HS-27A (cell line): ENCODE measurements at places on chromosomes 7 and 10.

GRCh38 chr10:86664341-86665217 is 3.7 kb upstream of the LDB3 start:
- DNase-seq: no peak

DNA sequence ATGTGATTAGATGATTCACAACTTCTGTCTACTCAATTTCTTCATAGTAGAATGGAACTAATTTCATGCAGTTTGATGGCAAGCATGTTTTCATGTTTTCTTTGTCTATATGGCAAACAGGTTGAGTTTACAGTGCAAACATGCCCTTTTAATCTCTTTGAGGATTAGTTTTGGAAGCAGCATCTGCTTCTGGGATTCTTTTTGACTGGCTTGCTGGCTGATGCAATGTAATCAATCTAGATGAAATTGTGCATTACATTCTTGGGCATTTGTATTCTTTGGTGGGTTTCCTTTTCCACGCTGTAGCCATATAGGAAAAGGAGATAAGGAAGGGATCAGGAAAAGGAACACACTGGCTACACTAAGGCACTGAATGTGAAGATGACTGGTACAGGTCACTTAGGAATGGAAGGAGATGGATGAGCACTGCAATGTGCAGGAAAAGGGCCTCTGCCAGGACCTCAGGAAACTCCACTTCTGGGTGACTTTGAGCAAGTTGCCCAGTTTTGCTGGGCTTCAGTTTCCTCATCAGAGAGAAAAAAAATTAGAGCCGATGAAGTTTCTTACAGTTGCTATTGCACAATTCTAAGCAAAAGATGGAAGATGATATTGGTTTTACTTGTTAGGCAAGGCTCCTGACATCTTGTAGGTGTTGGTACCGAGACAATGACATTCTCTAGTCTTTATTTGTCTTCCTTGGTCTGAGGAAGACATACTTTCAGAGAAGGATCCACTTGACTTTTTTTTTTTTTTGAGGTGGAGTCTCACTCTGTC is 269.1 kb downstream of the SUGCT start:
- DNase-seq: no peak

DNA sequence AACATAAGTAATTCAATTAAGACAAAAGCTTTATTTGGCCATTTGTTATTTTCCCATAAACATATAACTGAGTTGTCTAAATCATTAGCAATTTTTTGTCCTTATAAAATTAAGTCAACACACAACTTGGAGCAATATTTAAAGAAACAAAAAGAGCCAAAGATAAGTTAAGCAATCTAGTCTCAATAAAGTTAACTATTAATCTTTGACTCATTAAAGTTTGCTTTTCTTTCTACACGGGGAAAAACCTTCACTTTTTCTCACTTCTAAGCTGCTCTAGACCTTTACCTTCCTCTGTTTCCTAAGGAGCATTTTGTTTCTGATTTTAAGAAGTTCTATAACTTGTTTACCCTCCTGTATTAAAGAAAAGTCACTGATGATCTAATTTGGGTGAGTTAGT is 867.1 kb upstream of the PHF14 start:
- no peak for DNase-seq

GRCh38 chr10:14397066-14397465 is 66.3 kb upstream of the FRMD4A start:
- DNase-seq: peak; percentile 92

- no peak for DNase-seq
These were observed 21.8 kb downstream of the KCP start for GRCh38 chr7:128888756-128889095.

GRCh38 chr10:46539596-46540411 is 16.7 kb downstream of the GPRIN2 start:
- no peak for DNase-seq

GRCh38 chr10:132689721-132690360 is 96.1 kb downstream of the NKX6-2 start:
- DNase-seq: no peak

GRCh38 chr10:3451516-3452172 is 279.1 kb upstream of the PITRM1 start:
- no peak for DNase-seq

DNA sequence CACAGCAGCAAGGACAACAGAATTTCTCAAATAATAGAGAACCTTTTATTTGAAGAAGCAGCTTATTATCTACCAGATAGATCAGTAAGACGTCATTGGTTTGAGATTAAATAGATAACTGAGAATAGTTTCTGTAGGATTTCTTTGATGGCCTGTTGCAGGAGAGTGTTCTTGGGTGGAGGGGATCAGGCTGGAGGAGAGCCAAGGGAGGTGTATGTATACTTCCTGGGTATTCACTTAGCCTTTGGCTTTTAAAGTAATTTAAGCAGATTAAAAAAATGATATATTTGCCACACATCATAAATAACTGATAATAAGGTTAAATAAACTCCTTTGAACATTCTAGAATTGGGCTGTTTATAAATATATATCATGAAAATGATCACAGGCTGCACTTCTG is 486.1 kb upstream of the IGFBP3 start:
- no peak for DNase-seq

GRCh38 chr10:132272231-132272971 is 35.3 kb downstream of the STK32C start:
- no peak for DNase-seq

DNA sequence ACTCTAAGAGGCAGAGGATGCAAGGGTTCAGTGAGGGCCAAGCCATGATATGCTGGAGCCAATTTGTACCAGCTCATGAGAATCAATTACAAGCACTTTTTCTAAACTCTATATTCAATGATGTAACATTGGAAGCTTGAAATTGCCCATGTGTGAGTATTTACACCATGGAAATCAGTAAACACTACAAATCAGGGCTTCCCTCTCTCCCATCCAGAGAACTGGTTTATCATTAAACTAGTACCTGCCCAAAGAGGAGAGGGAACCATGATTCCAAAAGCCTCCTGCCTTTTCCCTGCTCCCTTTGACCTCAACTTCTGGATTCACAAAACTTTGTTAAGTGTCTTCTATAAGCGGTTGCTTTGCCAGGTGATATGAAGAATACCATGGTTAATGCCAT is 52.5 kb upstream of the BICC1 start:
- no peak for DNase-seq

- DNase-seq: no peak
These were observed 77.4 kb downstream of the MKI67 start for GRCh38 chr10:128048819-128049210.

- DNase-seq: no peak
These were observed 78.6 kb downstream of the TRRAP start for GRCh38 chr7:98956937-98957336.

DNA sequence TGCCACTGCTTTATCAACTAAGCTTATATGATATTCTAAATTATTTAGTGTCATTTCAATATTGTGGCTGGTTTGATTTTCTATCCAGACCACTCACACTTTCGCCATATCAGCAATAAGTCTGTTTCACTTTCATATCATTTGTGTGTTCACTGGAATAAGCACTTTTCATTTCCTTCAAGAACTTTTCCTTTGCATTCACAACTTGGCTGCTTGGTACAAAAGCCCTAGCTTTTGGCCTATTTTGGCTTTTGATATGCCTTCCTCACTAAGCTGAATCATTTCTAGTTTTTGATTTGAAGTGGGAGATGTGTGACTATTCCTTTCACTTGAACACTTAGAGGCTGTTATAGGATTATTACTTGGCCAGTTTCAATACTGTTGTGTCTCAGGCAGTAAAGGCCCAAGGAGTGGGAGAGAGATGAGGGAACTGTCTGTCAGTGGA is 120.9 kb upstream of the NAMPT start:
- no peak for DNase-seq

- DNase-seq: no peak
These were observed 102.4 kb downstream of the KAT6B start for GRCh38 chr10:74928742-74929191.

DNA sequence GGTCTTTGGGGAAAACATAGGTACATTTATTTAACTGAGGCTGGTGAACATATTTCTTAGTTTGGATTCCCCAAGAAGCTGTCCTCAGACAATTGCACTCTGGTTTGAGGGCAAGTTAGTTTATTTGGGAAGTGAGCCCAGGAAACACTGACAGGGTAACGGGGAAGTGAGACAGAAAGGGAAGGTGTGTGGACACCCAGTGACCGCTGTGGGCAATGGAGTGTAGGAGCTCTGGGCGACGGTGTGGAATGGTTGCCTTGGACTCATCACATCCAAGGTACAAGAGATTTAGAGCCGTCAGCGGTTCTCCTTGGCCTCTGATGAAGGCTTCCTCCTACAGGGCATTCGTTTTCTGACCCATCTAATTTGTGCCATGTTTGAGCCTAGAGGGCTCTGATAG is 7.1 kb downstream of the MRC1 start:
- DNase-seq: no peak

GRCh38 chr10:116026725-116027124 is 246.3 kb downstream of the GFRA1 start:
- no peak for DNase-seq

DNA sequence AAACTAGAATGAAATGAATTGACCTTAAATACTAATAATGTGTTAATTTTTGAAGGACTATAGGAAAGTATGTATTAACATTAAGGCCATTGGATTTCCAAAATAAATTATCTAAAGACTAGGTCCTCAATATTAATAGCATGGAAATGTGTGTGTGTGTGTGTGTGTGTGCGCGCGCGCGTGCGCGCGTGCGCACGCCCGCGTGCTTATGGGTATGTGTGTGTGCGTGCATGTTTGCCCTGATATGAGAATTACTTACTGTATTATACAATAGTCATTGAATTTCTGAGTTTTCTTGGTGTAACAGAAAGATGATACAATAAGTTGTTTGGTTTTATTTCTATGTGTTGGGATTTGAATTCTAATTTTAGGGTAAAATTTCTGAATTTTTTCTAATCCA is 205.9 kb downstream of the BICC1 start:
- no peak for DNase-seq

DNA sequence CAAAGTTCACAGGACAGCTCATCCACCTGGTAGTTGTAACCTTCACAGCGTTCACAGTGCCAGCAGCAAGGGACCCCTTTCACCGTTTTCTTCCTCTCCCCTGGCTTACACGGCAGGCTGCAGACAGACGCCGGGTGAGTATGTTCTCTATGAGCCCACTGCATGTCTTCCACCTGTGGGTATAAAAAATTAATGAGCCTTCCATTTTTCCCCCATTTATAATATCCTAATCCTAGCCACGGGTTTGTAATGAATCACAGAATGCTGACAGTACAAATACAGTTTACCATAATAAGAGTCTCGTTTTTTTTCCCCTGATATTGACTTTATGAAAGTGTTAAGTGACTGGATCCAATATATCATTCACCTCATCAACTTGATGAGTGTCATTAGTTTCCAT is 719.0 kb downstream of the GRM8 start:
- no peak for DNase-seq
